ENCODE measurements at places on chromosomes 2 and 18.

DNA sequence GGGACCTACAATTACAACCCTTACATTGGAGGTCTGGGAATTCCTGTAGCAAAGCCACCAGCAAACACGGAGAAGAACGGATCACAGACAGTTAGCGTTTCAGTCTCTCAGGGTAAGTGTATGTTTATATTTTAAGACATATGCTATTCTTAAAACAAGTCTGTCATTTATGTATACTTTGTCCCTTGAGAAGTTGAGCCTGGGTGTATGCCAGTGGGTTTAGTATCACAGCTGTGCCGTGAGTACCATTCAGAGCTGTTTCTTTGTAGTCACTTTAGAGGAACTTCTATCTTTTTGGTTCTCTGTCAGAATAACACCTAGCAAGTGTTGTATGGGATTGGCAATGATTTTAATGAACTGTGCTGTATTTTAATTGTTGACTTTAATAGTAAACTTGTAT is 125.6 kb downstream of the BIRC6 start:
- no peak for DNase-seq

- DNase-seq, result no peak
Measured at GRCh38 chr2:105032476-105032875, 5.4 kb upstream of the MRPS9 start.

DNA sequence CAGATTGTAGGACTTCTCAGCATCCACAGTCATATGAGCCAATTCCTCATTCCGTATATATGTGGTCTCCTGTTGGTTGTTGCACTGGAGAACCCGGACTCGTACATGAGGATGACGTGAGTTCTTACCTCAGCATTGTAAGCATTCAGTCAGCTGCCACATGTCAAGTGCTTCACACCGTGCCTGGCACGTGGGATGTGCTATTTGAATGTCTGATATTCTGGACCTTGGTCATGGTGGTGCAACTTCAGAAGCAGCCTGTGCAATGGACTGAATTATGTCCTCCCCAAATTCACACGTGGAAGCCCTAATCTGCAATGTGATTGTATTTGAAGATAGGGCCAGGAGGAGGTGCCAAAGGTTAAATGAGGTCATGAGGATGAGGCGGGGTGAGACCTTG is 32.1 kb downstream of the PTGR3 start:
- no peak for DNase-seq

DNA sequence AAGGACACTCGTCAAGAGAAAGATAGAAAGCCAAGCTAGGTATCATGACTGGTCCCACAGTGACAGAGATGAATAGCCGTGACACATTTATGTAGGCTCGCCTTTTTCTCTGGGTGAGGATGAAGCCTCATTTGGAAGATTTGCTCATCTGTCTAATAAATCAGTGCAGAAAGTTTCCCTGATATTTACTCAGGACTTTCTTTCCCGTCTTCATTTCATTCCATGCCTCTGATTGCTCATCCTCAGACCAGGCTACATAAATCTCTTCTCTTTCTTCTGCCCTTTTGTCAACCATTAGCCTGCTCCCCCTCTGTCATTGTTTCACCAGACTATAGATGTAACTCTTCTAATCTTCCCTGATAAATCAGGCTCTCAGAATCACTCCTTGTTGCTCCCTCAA is 361.8 kb upstream of the MEIS1 start:
- no peak for DNase-seq

DNA sequence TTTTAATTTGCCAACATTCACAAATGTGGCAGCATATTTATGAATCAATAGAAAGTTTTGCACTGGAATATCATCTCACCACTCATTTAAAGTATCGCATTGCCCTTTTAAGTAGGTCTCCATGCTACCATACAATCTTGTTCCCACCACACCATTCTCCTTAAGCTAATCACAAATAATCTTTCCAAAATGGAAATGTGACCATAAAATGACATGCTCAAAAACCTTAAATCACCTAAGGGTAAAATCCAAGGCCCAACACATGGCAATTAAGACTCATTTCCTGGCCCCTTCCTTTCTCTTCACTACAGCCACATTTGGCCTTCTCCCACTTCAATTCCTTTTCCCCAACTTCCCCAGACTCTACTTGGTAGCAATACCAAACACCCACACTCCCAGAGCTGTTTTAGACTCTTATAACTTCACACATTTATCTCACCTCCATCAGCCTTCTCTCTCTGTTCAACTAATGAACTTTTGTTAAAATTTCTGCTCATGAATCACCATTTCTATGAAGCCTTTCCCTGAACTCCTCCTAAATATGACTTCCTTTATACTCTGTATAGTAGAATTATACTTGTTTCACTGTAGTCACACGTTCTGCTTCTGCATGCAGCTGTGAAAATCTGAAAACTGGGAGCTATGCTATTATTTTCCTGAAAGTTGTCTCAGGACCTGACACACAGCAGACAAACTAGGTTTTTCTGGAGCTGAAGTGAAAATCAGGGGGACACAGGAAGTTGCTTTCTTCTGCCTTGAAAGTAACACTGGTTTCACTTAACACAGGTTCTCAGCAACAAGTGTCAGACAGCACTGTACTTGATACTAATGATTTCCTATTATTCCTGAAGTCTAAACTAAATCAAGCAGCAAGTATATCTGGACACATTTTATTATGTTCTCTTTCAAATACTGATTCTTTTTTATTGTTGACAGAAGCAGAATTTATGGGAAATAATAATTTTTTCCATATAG is 303.9 kb downstream of the ZEB2 start:
- DNase-seq, result no peak

DNA sequence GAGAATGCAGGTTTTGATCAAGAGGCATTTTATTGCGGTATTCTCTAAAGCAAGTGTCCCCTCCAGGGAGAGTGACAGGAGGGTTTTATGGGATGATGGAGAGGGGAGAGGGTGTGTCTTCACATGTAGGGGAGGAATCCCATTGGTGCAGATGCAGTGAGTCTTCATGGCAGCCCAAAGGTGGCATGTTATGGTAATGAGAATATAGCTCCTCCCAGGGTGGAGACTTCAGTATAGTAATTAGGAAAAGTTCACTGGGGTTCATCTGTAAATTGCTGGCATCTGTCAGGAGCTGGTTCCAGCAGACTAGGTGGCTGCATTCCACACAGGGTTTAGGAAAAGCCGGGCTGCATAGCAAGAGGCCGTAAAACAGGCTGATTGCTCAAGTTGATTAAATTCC is 230.7 kb upstream of the CCDC68 start:
- no peak for DNase-seq

DNA sequence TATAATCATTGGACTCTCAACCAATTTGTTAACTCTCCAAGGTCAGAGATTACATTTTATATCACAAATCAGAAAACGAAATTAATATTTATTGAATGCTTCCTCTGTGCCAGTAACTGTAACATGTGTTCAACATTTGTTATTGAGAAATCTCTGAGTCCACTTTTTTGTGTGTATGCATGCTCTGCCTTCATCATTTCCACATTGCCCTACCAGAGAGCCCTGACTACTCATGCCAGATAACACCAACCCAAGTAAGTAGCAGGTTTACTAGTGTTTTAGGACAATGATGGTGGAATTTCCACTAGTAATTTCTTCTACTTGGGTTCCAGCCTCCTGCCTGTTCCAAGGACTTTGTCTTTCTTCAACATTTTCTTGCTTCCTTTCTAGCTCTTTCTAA is 14.2 kb upstream of the FAP start:
- DNase-seq, result no peak

GRCh38 chr2:46360303-46360702 is 63.1 kb downstream of the EPAS1 start:
- DNase-seq, result no peak

GRCh38 chr2:172693037-172693436 is 42.6 kb upstream of the RAPGEF4 start:
- DNase-seq, result peak; percentile 14

DNA sequence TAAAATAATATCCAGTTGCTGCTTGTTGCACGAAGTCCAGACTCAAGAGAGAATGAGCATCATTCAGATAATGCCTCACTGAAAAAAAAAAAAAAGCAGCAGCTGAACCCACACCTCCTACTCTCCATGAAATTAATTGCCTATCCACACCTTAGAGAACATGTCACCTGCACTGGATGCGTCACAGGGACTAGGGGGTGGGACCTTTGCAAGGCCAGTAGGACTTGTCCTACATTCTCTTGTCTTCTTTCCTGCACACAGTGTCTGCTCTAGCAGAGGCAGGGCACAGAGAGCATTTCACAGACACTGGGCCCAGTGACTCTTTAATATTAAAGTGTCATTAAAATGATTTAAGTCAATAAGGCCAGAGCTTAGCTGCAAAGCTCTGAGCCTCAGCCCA is at the start of gene ABCA12:
ABCA12 (minus strand) TSS at position 148 of the 400 bp plus-strand sequence. CDS start 418 bp downstream, outside the sequence.
- no peak for DNase-seq

DNA sequence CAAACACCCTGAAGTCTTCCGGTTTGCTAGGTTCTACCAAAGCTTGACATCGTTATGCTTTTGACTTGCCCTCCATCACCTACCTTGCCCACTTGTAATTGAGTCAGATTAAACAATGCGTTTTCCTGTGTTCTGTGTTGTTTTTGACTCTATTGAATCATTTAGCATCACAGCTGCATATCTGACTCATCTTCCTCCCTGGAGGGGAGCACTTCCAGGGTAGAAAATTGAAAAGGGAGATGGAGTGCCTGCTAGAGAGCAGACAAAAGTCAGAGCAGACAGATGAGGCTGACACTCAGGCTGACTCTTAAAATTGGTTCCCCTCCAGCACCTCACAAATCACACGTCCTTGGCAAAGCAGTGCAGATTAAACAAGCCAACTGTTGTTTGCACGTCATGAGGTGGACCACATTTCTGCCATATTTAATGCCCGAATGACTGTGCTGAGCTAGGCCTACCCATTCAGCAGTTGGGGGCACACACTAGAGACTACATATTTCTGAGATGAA is 2.2 kb downstream of the MPP4 start:
- no peak for DNase-seq

- DNase-seq, result no peak
Measured at GRCh38 chr2:222240676-222241049, 58.1 kb downstream of the PAX3 start.

DNA sequence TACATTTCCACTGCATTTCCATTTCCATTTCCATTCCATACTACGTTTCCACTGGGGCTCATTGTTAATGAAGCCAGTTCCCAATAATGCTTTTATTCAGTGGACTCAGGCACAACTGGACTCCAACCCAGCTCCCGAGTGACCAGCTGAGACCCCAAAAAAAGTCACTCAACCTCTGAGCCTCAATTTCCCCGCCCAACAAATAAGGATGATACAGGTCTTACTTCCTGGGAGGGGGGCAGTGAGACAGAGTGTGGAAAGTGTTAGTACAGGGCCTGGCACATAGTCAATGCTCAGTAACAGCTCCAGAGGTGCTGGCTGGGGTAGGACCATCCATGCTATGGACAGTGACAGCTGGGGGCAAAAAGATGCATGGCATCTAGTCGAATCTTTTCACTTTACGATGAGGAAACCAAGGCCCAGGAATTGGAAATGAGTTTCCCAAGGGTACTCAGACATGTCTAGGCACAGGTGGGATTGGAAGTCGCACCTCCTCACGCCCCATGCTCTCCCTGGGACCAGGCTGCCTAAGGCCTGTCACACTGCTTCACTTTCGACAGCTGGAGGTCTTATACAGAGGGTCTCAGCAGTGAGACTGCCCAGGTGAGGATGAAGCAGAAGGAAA is 226.5 kb downstream of the ANAPC1 start:
- no peak for DNase-seq

DNA sequence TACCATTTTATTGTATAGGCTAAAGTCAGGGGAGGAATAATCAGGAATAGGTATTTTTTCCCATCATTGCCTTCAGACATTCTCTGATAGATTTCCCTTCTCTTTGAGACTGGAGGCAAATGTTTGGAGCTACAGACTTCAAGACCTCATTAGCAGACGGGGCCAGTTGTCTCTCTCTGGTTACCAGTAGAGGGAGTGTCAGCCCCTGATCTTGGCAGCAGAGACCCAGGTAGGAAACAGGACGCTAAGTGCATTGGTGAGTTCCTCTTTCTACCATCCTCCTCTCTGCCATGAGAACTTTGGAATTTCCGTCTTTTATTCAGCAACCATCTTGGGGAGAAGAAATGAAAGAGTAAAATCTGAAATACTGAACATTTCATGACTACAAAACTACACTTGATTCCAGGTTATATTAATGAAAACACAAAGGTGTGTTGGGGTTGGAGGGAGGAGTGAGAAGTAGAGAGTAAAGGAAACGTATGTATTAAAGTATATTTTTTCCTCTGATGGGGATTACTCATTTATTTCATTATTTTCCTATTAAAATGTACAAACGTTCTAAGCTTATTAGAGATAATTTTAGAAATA is 186.2 kb upstream of the GCFC2 start:
- DNase-seq, result no peak

DNA sequence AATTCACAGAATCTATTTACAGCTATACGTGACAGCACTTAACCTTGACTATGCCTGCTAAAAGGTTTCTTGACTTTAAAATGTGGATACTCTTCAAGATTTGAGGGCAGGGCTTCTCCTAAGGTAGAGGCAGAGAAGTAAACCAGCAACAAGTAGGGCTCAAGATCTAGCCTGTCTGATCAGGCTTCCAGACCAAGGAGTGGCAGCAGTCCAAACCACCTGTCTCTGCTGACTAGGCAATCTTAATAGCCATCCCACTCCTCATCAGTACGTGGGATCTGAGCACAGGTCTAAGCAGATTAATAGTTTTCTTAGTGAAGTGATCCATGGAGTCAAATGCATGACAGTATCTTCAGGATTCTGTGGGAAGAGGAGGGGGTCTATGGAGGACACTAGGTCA is 100.4 kb downstream of the GPD2 start:
- DNase-seq, result no peak

DNA sequence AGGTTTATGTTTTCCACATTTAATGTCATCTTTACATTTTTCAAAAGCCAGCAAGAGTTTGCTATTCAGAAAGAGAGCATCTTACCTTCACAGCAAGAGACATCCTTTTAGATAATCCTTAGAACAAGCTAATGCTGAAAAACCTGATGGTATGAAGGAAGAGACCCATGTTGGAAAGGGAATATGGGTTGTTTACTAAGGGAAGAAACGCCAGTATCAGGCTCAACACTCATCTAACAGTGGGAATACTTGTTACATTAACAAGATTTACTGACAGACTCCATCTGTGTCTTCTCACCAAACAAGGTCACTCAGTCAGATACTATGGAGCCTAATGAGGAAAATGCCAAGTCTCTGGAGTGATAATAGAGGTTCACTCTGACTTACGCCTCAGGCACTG is 1474.1 kb upstream of the SLC39A10 start:
- no peak for DNase-seq

GRCh38 chr2:158034198-158034866 is 67.3 kb upstream of the UPP2 start:
- DNase-seq, result peak; percentile 13

Measured in CD4-positive, alpha-beta T cell treated with Interleukin-6 for 4 hours (primary cell).